ENCODE measurements at places on chromosomes 3 and 15.
A peak's percentile ranks its signal among the peaks of the same experiment; 100 is the strongest.

GRCh38 chr3:51271172-51271571 is 113.9 kb upstream of the MANF start:
- no peak for DNase-seq

GRCh38 chr3:175655351-175655750 is 796.2 kb downstream of the NAALADL2 start:
- no peak for DNase-seq

GRCh38 chr15:69338535-69339213 is 40.0 kb downstream of the PAQR5 start:
- DNase-seq = no peak

- no peak for DNase-seq
Measured at GRCh38 chr3:59555593-59556315, 505.9 kb upstream of the CFAP20DC start.

DNA sequence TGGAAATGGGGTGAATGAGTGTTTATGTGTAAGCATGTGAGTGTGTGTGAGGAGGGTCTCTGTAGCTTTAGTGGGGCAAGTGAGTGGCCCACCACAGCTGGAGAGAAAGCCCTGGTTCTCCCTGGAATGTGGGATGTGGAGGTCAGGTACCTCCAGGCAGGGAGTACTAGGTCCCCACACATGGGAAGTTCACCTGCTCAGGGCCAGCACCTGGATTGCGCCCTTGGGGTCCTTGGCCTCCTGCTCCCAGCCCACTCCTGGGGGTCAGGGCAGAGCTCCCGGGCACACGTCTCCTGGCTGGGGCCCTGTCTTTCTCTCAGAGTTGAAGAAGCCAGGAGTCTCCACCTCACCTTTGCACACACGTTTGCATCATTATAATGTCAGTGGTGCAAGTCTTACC is 40.0 kb upstream of the TMCC1 start:
- no peak for DNase-seq

- peak; percentile 9 for DNase-seq
Measured at GRCh38 chr3:67415511-67415910, 238.9 kb downstream of the SUCLG2 start.

DNA sequence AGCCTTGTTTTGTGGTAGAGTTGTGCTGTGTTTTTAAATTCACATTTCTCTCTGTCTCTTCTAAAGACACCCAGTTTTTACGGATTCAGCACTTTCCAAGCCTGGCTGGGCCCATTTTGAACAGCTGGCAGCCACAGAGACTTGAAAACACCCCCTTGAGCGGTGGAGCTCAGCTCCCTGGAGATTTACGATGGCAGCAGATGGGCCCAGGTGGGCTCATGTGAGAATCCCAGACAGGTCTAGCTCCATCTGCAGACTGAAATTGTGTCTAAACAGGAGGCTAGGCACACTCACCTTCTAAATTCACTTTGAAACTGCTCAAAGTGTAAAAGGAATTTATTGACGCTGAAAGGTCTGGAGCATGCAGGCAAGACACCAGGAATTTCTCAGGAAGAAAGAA is 232.0 kb upstream of the HES1 start:
- DNase-seq = no peak

DNA sequence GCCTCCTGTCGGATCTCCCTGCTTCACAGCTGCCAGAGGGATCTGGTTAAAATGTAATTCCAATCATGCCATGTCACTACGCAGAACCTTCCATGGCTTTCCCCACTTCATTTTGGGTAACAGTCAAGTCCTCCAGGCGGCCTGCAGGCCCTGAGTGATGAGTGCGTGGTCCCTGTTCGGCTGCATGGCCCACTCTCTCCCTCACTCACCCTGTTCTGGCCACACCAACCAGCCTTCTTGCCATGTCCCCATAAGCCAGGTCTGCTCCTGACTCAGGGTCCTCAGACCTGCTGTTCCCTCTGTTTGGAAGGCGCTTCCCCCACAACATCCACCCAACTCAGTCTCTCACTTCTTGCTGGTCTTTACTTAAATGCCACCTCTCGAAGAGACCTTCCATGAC is 41.6 kb upstream of the LINGO1 start:
- no peak for DNase-seq

DNA sequence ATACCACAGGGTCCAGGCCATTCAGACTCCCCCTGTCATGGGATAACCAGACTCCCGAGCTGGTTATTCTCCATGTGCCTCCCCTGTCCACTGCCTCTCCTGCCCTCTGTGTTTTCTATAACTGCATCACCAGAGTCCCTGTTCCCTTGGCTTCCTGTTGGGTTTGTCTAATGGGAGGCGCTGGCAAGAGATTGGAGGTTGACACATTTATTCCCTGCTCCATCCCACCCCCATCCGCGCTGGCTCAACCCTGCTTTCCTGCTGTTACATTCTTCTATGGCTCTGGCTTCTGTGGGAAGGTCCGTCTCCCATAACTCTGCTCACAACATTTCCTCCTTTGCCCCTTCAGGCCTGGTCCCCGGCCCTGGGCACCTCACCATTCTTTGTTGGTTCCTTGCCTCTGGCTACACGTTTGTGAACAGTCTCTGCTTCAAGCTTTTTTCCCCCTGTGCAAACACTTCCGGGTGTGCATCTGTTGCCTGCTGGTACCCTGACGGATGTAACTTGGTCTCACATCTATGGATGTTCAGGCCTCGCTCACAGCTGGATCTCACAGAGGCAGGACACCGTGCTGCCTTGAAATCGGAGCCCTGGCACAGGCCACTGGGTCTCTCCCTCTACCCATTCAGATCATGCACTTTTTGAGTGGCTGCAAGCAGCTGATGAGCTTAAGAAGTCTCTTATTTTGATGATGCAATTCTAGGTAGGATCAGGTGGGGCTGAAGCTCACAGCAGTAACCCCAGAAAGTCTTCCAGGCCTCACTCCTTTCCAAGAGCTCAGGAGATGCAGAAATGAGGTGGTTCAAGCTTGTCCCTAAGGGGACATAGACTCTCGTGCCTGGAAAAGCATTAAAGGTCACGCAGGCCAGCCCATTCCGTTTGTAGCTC is 68.6 kb upstream of the ATP13A3 start:
- no peak for DNase-seq

GRCh38 chr15:69906256-69907185 is 191.2 kb downstream of the TLE3 start:
- no peak for DNase-seq

- no peak for DNase-seq
Measured at GRCh38 chr3:117105686-117106085, 396.1 kb downstream of the TUSC7 start.

DNA sequence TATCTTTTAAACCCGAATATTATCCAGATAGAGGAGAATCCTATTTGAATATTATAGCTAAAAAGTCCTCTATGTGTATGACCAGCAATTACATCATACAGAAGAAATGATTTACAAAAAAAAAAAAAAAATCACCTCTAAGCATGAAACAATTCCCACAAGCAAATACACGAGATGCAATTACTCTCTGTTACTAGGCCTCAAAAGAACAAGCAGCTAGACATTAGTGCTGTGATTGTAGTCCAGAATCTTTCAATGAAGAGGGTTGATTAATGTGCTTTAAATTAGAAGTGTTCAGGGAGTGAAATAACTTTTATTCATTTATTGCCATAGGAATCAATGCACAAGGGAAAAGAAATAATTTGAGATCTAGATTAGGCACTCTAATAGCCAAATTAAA is 1379.5 kb upstream of the GBE1 start:
- DNase-seq = no peak

DNA sequence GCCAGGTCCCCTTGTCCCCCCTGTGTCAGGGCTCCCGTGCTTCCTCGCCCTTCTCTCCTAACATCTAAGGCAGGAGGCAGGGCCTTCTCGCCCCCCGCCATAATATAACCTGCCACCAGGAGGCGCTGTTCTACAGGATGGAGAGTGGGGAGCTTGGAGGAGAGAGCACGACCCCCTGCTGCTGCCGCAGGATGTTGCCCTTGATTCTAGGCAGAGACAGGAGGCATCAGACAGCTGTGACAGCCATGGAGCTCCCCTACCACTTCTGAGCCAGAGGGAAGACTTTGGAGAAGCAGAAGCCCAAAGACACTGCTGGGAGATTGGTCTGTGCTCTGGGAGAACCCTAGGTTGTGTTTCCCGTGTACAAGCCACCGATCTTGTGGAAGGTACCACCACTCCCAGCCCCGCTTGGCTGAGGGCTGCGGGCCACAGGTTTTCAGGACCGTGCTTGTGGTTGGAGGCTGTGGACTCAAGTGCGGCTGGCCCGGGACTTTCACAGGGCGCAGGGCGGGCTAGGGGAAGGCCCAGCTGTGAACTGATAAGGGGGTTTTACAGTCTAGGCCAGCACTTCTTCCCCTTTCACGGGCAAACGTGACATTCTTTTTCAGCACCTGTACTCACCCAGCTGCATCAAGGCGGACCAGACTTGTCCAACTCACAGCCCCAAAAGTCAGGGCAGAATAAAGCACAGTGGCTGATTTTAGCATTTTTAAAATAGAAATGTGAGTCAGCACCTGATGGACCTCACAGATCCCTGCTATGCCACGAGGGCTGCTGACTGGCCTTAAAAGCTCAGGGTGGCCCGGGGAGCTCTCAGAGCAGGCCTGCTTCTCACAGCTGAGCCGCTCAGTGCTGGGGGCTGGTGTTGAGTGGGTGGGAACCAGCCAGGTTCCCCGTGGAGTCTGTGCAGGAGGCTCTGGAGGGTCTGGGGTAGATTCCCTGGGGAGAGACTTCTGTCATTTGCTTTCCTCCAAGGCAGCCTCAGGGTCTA is 2.6 kb upstream of the TIGIT start:
- DNase-seq = no peak

- no peak for DNase-seq
Measured at GRCh38 chr15:88894348-88894818, 961 bp downstream of the HAPLN3 start.

GRCh38 chr3:107206141-107206540 is 171.1 kb upstream of the CCDC54 start:
- DNase-seq = no peak

- DNase-seq = no peak
Measured at GRCh38 chr3:142588703-142589102, 7.5 kb upstream of the PLS1 start.

- DNase-seq = no peak
Measured at GRCh38 chr15:36766449-36766848, 187.0 kb downstream of the CDIN1 start.
